ENCODE measurements at places on chromosomes 11 and 22.

DNA sequence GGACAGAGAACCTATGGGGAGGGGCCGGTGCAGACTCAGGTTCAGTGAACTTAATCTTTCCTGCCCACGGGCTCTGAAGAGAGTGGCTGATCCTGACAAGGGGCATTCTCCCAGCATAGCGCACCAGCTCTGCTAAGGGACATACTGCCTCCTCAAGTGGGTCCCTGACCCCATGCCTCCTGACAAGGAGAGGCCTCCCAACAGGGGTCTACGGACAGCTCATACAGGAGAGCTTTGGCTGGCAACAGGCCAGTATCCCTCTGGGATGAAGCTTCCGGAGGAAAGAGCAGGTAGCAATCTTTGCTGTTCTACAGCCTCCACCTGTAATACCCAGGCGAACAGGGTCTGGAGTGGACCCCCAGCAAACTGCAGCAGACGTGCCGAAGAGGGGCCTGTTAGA is 394.0 kb downstream of the LRRC4C start:
- no peak for DNase-seq

DNA sequence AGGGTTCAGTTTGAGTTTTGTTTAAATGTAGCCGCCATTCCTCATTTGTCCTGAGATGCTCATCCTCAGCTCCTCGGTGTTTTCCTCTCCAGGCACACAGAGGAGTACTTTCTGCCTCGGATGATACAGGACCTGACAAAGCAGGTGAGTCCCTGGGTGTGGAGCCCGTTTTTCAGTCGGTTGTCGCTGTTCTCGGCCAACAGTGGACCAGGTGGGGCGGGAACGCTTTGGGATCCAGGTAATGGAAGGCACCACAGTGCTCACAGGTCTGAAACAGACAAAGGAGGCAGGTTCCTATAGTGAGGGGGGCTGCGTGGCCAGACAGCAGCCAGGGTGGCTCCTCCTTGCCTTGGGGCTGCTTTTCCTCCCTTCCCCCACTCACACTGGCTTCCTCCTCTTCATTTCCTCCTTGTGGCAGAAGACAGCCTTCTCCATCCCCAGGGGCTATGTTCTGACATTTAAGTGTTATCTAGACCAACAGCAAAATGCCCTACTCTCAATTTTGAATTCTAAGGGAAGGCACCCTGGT is 19.4 kb downstream of the NADSYN1 start:
- DNase-seq: no peak

- no peak for DNase-seq
Measured at GRCh38 chr11:73968356-73968966, 14.2 kb downstream of the UCP2 start.

GRCh38 chr22:43439368-43440103 is 27.7 kb downstream of the MPPED1 start:
- DNase-seq: no peak

GRCh38 chr22:16834971-16835370 is 9.8 kb upstream of the XKR3 start:
- no peak for DNase-seq

- no peak for DNase-seq
Measured at GRCh38 chr22:17138513-17138912, 17.4 kb upstream of the TMEM121B start.

DNA sequence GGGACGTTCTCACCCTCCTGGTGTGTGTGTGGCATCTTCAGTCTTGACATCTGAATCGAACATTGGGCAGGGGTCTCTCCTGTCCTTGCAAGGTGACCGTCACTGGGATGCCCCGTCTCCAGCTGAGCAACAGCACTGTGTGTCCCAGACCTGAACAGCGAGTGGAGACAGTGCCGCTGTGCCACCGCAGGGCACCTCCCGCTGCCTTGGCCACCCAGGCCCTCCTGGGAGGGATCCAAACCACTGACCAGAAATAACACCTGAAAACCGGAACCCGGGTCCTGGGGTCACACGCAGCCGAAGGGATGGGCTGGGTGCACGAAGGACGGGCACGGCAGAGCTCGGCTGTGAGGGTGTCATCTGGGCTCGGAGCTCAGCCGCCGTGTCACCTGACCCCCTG is 102.2 kb downstream of the BRD1 start:
- DNase-seq: no peak

GRCh38 chr11:130369141-130369691 is 54.5 kb upstream of the ZBTB44 start:
- no peak for DNase-seq

GRCh38 chr11:92329646-92330045 is 105.0 kb downstream of the FAT3 start:
- DNase-seq: no peak

- DNase-seq: no peak
Measured at GRCh38 chr11:6646071-6646470, 9.5 kb downstream of the DCHS1 start.

GRCh38 chr11:32885556-32885955 is 7.1 kb upstream of the QSER1 start:
- no peak for DNase-seq

Data from stimulated activated CD8-positive, alpha-beta memory T cell treated with anti-CD3 and anti-CD28 coated beads, Interleukin-4, amount 100 ng/mL, for 1 hour (primary cell).